ENCODE measurements at places on chromosomes 3 and 15.

DNA sequence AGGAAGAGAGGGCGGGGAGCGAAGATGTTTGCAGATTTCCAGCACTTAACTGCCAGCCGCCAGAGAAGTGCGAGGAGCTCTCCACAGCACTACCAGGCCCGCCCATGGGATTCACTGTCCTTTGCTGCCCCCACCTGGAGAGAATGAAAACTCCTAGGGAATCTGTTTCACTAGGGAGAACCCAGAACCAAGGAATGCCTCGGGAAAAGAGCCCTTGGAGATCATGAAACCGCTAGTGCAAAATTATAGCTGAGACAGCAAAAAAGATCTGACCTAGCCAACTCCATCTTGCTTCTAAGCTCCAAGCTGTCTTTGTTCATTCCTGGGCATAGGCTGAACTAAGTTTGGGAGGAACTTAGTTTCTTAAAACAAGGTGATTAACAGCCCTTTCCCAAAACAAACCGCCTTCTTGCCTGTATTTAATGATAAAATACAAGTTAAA lies 82.6 kb upstream of the GCNT3 start:
- DNase-seq = peak; percentile 87

DNA sequence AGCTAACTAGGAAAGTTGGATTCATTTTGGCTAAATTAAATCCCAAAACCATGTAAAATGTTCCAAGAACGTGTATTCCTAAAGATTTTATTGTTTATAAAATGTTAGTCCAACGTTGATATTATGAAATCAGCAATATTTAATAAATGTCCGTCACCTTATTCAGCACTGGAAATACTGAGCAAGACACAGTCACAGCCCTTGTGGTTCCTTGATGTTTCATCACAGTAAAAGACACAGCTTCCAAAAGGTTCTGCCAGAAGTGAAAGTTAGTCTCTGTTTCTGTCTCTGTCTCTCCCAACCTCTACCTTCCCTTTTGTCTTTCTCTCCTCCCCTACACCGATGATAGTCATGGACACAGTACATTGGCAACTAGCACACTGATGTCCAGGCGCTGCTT lies 82.2 kb upstream of the BOC start:
- DNase-seq = no peak

DNA sequence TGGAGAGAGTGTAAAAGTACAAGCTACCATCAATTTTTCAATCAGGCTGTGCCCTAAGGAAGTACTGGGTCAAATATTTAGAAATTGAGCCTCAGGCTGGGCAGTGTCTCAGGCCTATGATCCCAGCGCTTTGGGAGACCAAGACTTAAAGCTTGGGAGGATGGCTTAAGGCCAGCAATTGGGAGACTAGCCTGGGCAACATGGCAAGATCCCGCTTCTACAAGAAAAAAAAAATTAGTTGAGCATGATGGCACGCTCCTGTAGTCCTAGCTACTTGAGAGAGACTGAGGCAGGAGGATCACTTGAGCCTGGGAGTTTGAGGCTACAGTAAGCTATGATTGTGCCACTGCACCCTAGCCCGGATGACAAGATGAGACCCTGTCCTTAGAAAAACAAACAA lies 2.0 kb upstream of the UBP1 start:
- no peak for DNase-seq

- DNase-seq = no peak
Measured at GRCh38 chr3:40979962-40980361, 219.3 kb upstream of the CTNNB1 start.

DNA sequence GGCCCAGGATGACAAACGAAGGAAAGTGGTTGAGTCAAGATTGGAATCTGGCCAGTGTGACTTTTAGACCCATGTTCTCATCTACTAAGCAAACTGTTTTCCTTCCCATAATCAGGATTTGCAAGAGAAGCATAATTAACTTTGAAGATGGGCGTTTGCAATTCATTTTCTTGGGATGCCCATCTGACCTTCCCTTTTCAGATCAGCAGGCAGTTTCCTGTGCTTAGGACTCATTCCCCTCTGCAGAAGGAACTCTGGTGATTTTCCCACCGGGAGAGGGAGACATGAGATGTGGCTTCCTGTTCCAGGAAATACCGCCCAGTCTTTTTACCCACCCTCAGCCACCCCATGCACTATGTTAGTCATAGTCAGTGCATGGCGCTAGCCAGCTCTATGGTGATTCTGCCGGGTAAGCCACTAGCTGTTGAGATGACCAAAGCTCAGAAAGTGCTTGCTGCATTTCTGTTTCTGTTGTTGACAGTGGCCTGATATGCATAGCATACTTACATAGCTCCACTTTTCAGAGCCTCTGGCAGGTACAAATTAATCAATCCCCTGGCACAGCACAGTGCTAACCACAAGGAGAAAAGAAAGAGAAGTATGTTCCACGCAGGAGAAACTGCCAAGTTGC lies 129.4 kb downstream of the VGLL4 start:
- peak; percentile 91 for DNase-seq

GRCh38 chr15:59432389-59432788 lies 5.6 kb upstream of the FAM81A start:
- DNase-seq = no peak

GRCh38 chr3:8451696-8452095 lies 49.9 kb upstream of the LMCD1 start:
- peak; percentile 87 for DNase-seq

GRCh38 chr3:162764808-162765071 lies 1268.1 kb downstream of the OTOL1 start:
- no peak for DNase-seq

DNA sequence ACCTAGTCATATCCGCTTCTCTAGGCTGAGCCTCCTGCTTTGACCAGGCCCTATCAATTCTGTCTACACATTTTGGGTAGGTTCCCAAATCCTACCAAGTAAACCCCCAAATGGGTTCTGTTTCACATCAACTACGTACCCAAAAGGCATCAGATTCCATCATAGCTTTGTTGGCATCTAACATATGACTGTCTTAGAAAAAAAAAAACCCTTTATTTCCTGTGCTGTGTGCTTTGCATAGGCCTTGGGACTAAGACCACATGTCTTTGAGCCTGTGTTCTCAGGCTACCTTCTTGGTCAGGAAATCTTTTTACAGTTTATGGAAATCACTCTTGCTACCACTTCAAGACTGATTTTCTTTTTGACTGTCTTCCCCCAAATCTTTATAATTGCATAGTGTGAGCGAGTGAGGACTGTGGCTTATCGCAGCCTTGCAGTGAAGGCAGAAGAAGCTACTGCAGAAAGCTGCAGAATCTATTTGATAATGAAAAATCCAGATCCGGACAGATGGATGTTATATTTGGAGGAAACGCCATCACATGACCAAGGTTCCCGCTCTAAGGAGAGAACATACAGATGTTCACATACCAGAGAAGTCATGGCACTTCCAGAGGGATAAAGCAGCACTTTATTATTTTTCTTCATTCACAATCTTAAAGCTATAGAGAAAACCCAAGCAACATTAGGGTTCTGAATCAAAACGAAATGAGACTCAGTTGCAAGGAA lies 111.2 kb downstream of the EOMES start:
- no peak for DNase-seq

DNA sequence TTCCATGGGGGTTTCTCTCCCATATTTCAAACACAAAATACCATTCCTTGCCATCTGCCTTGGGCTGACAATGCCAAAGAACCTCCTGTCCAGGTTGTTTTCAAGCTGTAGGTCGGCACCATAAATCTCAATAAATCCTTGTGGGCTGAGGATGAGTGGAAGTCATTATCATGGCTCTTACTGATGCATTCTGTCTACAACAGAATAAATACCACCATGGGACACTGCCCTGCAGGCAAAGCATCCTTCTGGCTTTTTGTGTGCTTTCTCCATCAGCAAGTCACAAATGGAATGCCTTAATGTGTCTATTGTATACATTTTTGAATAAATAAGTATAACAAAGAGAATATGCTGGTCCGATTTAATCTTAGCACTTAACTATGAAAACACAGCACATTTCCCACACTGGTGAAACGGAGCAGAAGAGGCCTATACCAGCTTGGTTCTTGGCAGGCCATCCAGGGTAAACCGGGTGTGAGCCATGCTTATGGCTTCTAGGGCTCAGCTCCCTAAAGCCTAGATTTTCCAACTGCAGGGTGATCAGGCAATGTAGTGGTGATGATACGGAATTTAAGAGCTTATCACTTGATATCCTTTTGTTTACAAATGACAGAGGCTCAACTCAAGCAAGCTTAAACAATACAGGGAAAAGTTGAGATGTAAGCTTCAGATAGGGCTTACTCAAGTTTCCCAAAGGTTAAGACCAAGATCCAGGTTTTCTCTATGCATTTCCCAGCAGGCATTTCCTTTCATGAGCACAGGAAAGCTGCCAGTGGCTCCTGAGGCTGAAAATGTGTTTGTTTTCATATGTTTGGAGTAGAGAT lies 133.2 kb upstream of the LRTM1 start:
- DNase-seq = no peak

DNA sequence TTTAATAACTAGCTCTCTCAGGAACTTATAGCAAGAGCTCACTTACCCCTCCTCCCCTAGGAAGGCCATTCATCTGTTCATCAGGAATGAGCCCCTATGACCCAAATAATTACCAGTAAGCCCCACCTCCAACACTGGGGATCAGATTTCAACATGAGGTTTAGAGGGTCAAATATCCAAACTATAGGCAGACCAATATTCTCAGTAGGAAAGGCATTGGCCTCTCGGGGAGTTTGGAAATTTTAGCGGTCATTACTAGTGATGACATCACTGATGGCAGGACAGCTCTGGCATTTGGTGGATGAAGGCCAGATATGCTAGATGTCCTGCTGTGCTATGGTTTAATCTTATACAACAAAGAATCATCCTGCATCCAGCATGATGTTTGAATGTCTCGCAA lies 15.2 kb upstream of the CD47 start:
- DNase-seq = peak; percentile 71

- DNase-seq = no peak
Measured at GRCh38 chr3:61158667-61159066, 92.6 kb downstream of the FHIT start.

DNA sequence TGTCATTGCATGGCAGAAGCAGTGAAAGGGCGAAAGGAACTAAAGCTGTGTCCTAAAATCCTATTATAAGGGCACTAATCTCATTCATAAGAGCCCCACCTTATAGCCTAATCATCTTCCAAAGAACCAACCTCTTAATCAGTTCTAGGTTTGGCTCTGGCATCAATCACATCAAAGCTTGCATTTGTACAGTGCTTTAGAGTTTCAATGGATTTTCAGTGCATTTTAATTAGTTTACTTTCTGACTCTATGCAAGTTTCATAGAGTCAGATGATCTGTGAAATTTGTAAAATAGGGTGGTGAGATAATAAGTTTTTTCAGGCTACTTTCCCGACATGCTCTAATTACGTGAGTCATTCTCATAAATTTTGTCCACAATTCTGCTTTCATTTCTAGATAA lies 341.1 kb downstream of the DIPK2A start:
- no peak for DNase-seq

Data from brain microvascular endothelial cell (primary cell).